ENCODE measurements at places on chromosomes 16 and 17.

GRCh38 chr16:31704138-31704537 is 169.5 kb upstream of the ZNF267 start:
- DNase-seq = no peak

- no peak for DNase-seq
These were observed 1034.0 kb upstream of the EEF2KMT start for GRCh38 chr16:6131526-6132050.

- DNase-seq = no peak
These were observed 362 bp downstream of the KLHDC4 start for GRCh38 chr16:87765473-87765775.

DNA sequence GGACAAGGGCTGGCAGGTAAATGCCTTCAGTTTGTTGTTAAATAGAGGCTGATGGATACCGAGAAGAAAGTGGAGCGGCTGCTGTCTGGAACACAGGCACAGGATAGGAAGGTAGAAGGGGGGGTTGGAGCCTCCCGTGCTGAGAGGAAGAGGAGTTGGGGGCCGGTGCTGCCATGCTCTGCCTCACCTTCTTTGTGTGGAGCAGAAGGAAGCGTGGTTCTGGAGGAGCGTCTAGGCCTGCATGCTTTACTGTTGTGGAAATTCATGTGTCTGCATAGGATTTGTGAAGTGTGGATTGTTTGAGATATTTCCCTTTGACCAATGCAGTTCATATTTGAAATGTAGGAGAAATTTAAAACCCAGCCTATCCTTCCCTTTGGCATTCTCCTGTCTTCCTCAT is 52.3 kb downstream of the FOXK2 start:
- no peak for DNase-seq

GRCh38 chr17:8020776-8021564 is 17.9 kb upstream of the ALOX15B start:
- DNase-seq = no peak

- no peak for DNase-seq
These were observed 45.7 kb upstream of the FAM20A start for GRCh38 chr17:68646626-68647526.

DNA sequence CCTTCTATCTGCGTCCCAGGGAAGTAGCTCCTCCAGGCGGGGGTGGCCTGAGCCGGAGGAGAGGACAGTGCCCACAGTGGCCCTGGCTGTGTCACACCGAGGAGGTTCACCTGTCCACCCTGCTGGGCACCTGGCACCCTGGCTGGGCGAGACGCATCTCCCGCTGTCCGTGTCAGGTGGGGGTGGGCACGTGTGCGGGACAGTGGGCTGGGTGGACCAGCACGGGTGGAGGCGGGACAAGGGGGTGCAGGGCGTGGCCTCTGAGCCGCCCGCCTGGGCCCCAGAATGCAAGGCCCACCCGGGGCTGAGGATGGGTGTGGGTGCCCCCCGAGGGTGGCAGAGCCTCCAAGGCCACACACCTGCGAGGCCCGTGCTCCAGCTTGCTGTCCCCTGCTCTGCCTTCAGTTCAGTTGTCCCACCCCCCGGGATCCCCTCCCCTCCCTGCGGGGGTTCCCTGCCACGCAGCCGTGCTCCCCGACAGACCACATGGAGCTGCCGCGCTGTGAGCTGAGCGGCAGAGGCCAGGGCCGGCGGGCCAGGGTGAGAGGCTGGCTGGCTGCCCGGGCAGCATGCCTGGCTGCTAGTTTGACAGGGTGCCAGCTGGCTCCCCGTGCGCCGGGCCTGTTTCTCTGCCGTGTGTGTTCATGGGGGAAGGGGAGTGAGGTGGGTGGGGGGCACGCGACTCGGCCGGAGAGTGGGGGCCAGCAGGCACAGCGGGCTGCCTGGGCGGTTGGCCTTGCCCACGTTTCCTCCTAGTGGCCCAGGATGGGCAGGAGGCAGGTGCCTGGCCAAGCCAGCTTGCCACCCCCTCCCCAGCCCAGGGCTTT is 33.9 kb downstream of the BAHCC1 start:
- no peak for DNase-seq

GRCh38 chr17:78823282-78824046 is 17.1 kb downstream of the USP36 start:
- DNase-seq = no peak

DNA sequence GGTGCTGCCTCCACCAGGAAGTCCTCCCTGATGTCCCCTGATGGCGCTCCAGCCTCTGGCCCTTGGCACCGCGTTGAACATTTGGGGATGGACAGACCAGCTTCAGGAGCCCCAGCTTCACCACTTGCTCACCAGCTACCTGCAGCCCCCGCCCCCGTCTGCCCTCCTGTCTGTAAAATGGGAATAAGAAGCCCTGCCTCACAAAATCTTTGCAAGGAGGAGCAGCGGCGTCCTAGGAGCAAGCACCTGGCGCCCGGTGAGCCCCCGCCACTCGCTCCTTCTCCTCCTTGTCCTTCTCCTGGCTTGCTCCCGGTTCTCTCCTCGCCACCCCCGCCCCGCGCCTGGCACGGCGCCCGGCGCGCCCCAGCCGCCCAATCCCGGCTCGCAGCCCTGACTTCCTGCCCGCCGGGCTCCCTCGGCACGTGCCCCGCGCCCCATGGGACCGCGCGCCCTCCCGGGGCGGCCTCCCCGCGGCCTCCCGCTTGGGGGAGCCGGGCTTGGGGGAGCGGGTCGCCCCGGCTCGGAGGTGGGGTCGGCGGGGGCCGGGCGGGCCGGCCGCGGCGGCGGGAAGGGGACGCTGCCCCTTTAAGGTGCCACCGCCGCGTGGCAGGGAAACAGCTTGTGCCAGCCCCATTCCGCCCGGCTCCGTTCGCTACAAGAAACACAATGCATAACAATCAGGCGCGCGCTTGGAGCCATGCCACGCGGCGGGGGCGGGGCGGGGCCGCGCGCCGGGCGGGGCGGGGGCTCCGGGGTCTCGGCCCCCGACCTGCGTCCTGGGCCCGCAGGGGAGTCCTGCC is 9.1 kb upstream of the PPP1R1B start:
- DNase-seq = peak; percentile 40

DNA sequence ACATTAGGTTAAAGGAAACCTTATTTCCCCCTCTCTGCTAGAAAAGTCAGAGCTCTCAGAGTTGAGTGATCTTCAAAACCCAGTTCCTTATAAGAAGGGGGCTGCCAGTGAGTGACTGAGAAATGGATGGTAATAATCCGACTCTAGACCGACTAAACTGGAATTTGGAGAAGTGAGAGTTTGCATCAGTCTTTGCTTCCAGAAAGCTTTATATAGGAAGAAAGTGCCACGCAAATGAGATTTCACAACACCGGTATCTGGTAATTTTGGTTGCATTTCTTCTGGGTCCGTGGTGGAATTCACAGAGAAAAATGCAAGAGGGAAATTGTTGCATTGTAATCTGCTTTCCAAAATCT is 271.4 kb downstream of the MAF start:
- DNase-seq = no peak

- DNase-seq = no peak
These were observed 327.9 kb downstream of the HS3ST4 start for GRCh38 chr16:26019381-26020242.

DNA sequence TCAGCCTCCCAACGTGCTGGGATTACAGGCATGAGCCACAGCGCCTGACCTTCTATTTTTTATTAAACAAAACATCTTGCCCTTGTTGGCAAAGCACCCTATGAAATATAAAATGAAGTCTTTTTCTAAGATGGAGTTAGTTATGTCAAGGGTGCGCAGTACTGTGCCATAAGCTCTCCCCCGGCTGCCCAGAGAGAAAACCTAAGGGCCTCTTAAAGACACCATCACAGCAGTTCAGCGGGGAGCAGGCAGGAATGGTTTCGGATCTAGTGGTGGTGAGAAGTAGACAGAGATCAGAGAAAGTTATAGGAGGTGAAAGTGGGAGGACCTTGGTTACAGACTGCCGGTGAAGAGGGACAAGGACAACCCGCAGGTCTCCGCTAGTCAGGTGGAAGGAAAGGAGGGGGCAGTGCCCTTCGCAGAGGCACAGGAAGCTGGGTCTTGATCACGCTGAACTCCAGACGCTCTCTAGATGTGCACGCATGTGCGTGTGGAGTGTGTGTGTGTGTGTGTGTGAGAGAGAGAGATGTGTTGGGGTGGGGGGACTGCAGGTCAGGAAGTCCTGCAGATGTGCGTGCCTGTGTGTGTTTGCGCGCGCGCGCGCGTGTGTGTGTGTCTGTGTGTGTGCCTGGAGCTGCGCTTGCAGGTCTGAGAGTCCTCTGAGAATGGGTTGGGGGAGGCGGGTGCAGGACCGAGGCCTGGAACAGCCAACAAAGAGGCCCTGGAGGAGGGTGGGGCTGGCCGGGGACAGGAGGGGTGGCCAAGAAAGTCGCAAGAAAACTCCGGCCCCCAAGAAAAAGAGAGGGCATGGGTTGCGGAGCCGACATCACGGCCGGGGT is 748 bp upstream of the CMTM3 start:
- DNase-seq = peak; percentile 78

GRCh38 chr17:46962374-46962790 is 16.7 kb downstream of the RPRML start:
- DNase-seq = no peak

DNA sequence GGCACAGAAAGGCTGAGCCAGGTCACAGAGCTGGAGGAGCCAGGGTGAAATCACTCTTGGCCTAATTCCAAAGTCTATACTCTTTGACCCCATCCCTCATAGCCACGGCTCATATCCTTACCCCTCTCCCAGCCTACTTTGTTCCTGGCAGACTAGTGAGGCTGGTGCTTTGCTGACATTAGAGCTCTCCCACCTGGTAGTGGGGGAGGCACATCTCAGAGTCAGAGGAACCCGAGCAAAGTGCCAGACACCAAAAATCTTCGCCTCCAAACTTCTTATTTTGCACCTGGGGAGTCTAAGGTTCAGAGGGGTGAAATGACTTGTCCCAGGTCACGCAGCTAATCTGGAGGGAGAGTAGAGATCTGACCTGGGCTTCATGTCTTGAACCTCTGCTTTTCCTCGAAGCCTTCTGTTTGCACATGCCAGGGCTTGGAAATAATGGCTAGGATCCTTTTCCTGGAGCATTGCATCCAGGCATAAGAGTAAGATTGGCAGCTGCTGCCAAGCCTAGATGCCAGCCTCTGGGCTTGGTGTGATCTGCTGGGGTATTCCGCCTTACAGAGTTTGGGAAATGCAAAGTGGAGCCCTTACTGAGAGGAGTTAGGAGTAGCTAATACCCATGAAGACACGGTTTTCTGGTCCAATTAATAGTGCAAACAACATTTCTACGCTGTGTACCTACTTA is 126.9 kb downstream of the SPACA3 start:
- DNase-seq = no peak

- no peak for DNase-seq
These were observed 16.6 kb downstream of the G6PC1 start for GRCh38 chr17:42917236-42917603.

DNA sequence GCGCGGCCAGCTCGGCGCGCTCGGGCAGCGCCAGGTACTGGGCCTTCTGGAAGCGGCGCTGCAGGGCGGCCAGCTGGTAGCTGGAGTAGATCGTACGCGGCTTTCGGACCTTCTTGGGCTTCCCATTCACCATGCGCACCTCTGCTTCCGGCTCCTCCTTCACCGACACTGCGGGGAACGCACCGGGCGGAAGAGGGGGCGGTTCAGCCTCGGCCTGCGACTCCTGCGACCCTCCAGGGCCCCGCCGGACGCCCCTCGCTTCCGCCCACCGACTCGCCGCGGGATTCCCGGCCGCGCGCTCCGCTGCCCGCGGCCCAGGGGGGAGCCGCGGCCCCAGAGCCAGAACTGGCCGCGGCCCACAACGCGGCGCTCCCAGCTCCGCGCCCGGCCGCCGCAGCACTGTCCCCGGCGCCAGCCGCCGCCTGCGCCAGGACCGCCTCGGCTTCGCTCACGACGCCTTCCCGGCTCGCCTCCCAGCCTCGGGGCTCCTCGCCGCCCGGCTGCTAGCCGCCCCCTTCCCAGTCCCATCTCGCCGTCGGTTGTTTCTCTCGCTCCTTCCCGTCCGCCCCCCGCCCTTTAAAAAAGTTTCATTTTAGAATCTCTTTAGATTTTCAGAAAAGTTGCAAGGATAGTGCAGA is 1.5 kb downstream of the DLX3 start:
- no peak for DNase-seq

DNA sequence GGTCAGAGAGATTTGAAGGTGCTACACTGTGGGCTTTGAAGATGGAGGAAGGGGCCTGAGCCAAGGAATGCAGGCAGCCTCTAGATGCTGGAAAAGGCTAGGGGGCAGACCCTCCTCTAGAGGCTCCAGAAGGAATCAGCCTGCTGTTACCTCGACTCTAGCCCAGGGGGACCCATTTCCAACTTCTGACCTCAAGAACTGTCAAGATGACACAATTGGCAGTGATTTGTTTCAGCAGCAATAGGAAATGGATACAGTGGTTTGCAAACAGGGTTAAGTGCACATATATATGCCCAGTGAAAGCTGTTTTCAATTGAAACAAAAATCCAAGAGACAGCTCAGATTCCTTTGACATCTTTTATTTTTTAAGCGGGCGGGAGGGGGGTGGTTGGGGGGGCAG is 3.7 kb upstream of the ZDHHC1 start:
- DNase-seq = no peak

- no peak for DNase-seq
These were observed 56.7 kb upstream of the C17orf78 start for GRCh38 chr17:37318931-37319594.

DNA sequence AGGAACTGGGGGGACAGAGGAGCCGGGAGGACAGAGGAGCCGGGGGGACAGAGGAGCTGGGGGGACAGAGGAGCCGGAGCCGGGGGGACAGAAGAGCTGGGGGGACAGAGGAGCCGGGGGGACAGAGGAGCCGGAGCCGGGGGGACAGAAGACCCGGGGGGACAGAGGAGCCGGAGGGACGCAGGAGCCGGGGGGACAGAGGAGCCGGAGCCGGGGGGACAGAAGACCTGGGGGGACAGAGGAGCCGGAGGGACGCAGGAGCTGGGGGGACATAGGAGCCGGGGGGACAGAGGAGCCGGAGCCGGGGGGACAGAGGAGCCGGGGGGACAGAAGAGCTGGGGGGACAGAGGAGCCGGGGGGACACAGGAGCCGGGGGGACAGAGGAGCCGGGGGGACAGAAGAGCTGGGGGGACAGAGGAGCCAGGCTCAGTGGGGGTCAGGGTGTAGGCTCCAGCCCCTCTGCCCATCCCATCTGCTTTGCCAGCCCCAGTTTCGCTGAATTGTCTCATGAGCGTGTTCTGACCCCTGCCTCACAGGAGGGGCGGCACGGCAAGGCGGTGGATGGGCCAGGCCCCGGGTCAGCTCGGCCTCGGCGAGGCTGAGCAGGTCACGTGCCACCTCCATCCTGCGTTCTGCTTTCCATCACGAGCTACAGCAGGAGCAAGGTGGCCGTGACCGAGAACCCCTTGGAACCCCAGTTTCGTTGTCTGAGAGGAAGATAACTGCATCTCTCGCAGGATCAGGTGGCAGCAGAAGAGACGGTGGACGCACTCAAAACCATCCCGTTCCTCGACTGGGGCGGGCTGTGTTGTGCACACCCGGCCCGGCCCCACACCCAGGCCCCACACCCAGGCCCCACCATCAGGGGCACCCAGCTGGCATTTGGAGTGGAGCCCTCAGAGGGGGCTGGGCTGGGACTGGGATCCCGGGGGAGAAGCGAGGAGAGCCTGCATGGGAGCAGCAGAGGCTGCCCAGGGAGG is 26.1 kb upstream of the CBFA2T3 start:
- no peak for DNase-seq

- no peak for DNase-seq
These were observed 224.6 kb upstream of the N4BP1 start for GRCh38 chr16:48834576-48834975.

Data from activated CD4-positive, CD25-positive, alpha-beta regulatory T cell (primary cell).